Smooth muscle cell of bladder (primary cell): ENCODE measurements at places on chromosomes 1 and 21. TPM values are rescaled to one million over a fixed set of nuclear protein-coding genes. Genes with fewer than 3 reads are reported as not detected.

Gene NUDC
- 21.5 and 31.8 TPM in 2 replicates for total RNA-seq

Gene IL24
- total RNA-seq, result 0.55 and 1.8 TPM in 2 replicates

Gene OR2L2
- under 0.01 TPM in 1 of 2 replicates, not detected in the other for total RNA-seq

Gene PNRC2
- 70.0 and 78.8 TPM in 2 replicates for total RNA-seq

Gene PRRX1
- 32.9 and 46.2 TPM in 2 replicates for total RNA-seq

Gene NPHS2
- total RNA-seq, result not detected in 2 replicates

Gene LAX1
- total RNA-seq, result not detected in 2 replicates
